ENCODE measurements at places on chromosomes 11 and 22. TPM values are rescaled to one million over a fixed set of nuclear protein-coding genes. Genes with fewer than 3 reads are reported as not detected.

Gene SMTNL1
- total RNA-seq = not detected

Gene ART1
- not detected for total RNA-seq

Gene GLB1L2
- total RNA-seq = 0.27 TPM

Gene TMEM86A
- 0.07 TPM for total RNA-seq

Gene LAMTOR1
- total RNA-seq = 66.0 TPM

- no peak overlapping the region for H3K27ac ChIP-seq
- no peaks in the 10 kb centered on the region for H3K36me3 ChIP-seq
- H3K27me3 ChIP-seq = no peaks in the 10 kb centered on the region
- H3K4me1 ChIP-seq = no peaks in the 10 kb centered on the region
- no peak for DNase-seq
These were observed 881.3 kb downstream of the KCNA4 start for GRCh38 chr11:29135504-29135903.

DNA sequence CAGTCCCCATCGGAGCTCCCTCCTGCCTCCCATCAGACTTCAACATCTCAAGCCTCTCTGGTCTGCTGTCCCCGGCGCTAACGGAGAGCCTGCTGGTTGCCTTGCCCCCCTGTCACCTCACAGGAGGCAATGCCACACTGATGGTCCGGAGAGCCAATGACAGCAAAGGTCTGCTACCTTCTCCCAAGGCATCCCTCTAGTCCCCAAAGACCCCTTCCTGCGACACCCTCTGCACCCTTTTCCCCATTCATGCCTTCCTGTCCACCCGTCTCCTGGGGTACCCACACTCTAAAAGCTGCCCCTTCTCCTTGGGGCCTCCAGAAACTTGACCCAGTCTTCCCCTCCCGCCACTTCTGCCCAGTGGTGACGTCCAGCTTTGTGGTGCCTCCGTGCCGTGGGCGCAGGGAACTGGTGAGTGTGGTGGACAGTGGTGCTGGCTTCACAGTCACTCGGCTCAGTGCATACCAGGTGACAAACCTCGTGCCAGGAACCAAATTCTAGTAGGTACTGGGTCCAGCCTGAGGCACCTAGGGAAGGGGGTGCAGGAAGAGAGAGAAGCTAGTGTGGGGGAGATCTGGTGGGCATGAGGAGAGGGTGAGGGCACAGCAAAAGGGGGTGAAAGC is 860 bp downstream of the UPK2 start:
- H3K36me3 ChIP-seq = no peaks in the 10 kb centered on the region
- H3K4me3 ChIP-seq = no peak overlapping the region
- DNase-seq = no peak
- H3K27me3 ChIP-seq = peaks cover 2% of the 10 kb centered on the region
- H3K4me1 ChIP-seq = no peaks in the 10 kb centered on the region

GRCh38 chr22:41229730-41230400 is 10.9 kb downstream of the CHADL start:
- no peaks in the 10 kb centered on the region for H3K27me3 ChIP-seq
- peaks cover 15% of the 10 kb centered on the region for H3K36me3 ChIP-seq
- H3K4me3 ChIP-seq = no peak overlapping the region
- H3K27ac ChIP-seq = no peak overlapping the region
- peaks cover 5% of the 10 kb centered on the region for H3K4me1 ChIP-seq
- DNase-seq = no peak

DNA sequence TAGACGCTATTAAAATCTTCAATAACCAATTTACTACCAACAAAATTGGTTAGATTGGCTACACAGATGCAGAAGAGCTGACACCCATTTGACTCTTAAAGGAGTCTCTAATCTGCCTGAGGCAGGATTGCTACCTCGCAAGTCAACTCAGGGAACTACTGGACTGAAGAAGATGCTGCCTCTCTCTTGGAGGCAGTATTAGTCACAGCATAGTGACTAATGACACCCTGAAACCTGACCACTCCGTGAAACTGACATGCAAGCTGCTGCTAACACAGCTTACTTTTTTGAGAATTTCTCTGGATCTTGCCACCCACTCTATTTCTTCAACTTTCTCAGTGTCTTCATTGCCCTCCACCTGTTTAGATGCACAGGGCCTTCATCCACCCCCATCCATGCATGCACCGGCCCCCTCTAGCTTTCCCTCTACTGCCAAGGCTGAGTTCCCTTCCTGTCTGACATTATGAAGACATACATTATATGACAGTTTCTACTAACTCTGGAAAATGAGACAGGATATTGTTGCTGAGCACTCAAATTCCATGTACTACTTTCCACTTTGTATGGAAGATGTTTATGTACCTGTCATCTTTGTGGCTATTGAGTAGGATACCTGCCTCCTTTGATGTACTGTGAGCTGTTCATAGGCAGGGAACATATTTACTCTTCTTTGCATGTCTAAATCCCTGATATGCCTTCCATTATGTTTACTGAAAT is 183.2 kb downstream of the MSANTD4 start:
- H3K27ac ChIP-seq = no peak overlapping the region
- H3K4me3 ChIP-seq = no peak overlapping the region
- no peaks in the 10 kb centered on the region for H3K4me1 ChIP-seq
- H3K36me3 ChIP-seq = no peaks in the 10 kb centered on the region
- DNase-seq = no peak
- H3K27me3 ChIP-seq = no peaks in the 10 kb centered on the region

GRCh38 chr11:131880976-131881375 is 510.6 kb downstream of the NTM start:
- no peak overlapping the region for H3K4me3 ChIP-seq
- H3K36me3 ChIP-seq = no peaks in the 10 kb centered on the region
- H3K27me3 ChIP-seq = no peaks in the 10 kb centered on the region

DNA sequence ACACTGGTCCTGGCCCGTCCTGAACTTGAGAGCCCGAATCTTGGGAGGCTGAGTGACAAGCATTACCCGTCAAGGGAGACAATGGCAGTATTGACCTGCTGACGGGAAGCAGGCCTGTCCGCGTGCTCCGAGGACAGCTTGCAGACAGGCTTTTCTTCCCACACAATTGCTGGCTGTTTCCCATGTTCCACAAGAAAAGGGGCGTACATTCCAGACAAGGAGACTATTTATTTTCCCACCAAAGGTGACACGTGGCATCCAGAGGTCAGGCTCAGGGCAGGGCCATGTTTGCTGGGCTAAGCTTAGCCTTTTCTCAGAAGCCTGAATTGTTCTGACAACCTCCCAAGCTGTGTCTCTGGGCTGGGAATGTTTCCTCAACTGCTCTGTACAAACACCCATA is 86.9 kb upstream of the SPON1 start:
- DNase-seq = no peak
- H3K27me3 ChIP-seq = 0 out of 3 replicates have a peak, but pooled peaks cover 6% of the 10 kb centered on the region
- H3K36me3 ChIP-seq = no peaks in the 10 kb centered on the region
- H3K4me1 ChIP-seq = no peaks in the 10 kb centered on the region
- H3K27ac ChIP-seq = no peak overlapping the region
- no peak overlapping the region for H3K4me3 ChIP-seq

DNA sequence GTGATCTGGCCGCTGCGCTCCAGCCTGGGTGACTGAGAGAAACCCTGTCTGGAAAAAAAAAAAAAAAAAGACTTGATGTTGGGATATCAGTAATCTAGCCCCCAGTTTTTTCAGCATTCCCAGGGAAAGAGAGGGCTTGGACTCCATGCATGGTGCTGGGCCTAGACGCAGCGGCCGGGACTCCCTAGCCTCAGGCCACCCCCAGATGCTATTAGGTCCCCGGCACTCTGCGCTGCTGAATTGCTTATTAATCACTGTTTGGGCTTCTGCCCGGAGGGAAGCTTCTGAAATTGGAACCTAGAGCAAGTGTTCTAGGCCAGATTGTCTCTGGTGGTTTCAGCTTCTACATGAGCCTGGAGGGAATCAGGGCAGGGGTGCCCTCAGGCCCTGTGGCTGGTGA is 39.0 kb downstream of the SLCO2B1 start:
- H3K36me3 ChIP-seq = peaks cover 6% of the 10 kb centered on the region
- no peak for DNase-seq
- no peak overlapping the region for H3K4me3 ChIP-seq
- peaks cover 26% of the 10 kb centered on the region for H3K4me1 ChIP-seq
- H3K27me3 ChIP-seq = no peaks in the 10 kb centered on the region

DNA sequence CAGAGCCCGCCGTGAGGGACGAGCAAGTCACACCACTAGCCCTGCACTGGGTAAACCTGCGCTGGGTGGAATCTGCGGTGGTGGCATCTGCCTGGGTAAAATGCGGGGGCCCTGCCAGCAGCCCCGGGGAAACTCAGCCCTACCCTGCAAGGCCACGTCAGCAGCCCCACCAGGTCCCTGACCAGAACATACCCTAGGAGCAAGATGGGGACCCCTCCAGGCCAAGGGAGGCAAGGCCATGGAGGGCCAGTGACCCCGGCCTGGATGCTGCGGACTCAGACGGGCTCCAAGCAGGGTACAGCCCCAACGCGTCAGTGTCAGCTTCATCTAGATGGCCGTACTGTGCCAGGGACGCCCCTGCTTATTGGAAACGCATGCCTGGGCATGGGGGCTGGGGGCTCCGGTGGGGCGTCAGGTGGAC is 26.3 kb downstream of the TOLLIP start:
- H3K27ac ChIP-seq = no peak overlapping the region
- H3K4me1 ChIP-seq = no peaks in the 10 kb centered on the region
- peaks cover 45% of the 10 kb centered on the region for H3K36me3 ChIP-seq
- H3K27me3 ChIP-seq = no peaks in the 10 kb centered on the region

- no peak overlapping the region for H3K27ac ChIP-seq
- DNase-seq = no peak
- no peaks in the 10 kb centered on the region for H3K36me3 ChIP-seq
- no peaks in the 10 kb centered on the region for H3K4me1 ChIP-seq
- no peak overlapping the region for H3K4me3 ChIP-seq
These were observed 4.3 kb downstream of the KRTAP5-6 start for GRCh38 chr11:1701091-1701807.

DNA sequence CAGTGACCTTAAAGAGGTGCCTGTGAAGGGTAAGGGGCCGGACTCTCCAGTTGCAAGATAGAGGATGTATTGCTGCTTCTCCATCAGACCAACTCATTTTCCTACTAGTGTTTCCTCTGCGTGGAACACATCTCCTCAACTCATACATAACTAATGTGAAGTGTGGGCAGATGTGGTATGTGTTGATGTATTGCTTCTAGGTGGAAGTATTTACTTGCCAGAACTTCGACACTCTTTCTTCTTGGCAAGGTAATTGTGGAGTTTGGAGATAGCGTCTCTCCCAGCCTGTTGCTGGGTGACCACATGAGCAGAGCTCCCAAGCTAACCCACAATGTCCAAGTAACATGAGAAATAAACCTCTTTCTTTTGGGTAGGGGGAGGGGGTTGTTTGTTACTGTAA is 456.9 kb downstream of the DYNC2H1 start:
- no peak for DNase-seq
- H3K4me3 ChIP-seq = no peak overlapping the region
- no peaks in the 10 kb centered on the region for H3K27me3 ChIP-seq
- no peaks in the 10 kb centered on the region for H3K36me3 ChIP-seq
- no peaks in the 10 kb centered on the region for H3K4me1 ChIP-seq

Data from HepG2 (cell line).